Mesangial cell (primary cell): ENCODE measurements at places on chromosomes 12 and 14. TPM values are rescaled to one million over a fixed set of nuclear protein-coding genes. Genes with fewer than 3 reads are reported as not detected.

Gene PCED1B
- total RNA-seq, result 2.1 and 4.6 TPM in 2 replicates

Gene C1QL4
- total RNA-seq, result 0.13 and 0.16 TPM in 2 replicates

Gene EXD2
- 10.9 and 19.4 TPM in 2 replicates for total RNA-seq

Gene SLC7A7
- 3.4 and 30.9 TPM in 2 replicates for total RNA-seq

Gene ASCL4
- not detected in 2 replicates for total RNA-seq

Gene NXPH4
- 1.0 TPM in 1 of 2 replicates, not detected in the other for total RNA-seq

Gene HAL
- total RNA-seq, result 0.25 TPM in 1 of 2 replicates, not detected in the other

Gene KLRC1
- not detected in 2 replicates for total RNA-seq

Gene OR10P1
- total RNA-seq, result not detected in 2 replicates
